Activated T-helper 17 cell treated with anti-CD3 and anti-CD28 coated beads, Interleukin-2, amount 50 U/mL, for 72 hours (primary cell): ENCODE measurements at places on chromosomes 16 and 17.

GRCh38 chr16:280552-280951 is at the start of gene ARHGDIG:
Gene ARHGDIG (plus strand): TSS chr16:280591. CDS start chr16:280681, 90 bp downstream.
- ATAC-seq = no peak

GRCh38 chr17:13575922-13576419 is 25.8 kb downstream of the HS3ST3A1 start:
- ATAC-seq = no peak

DNA sequence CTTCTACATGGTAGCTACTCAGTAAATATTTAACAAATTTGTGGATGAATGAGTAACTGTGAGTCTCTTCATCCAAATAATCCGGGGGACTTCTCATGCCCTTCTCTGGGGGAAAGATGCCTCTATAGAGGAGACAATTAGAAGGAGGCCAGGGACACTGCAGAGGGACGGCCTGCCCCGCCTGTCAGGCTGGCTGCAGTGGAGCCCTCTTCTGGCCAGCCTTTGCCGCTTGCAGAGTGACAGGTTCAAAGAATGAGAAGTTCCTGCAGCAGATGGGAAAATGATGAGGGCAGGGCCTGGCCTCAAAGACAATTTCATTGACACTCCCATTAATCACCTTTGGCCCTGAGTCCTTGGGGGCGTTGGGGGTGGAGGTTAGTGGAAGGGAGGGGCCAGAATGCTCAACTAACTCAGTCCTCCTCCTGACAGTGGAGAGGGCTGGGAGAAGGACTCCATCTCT is 339.0 kb downstream of the MAF start:
- ATAC-seq = peak; percentile 74

DNA sequence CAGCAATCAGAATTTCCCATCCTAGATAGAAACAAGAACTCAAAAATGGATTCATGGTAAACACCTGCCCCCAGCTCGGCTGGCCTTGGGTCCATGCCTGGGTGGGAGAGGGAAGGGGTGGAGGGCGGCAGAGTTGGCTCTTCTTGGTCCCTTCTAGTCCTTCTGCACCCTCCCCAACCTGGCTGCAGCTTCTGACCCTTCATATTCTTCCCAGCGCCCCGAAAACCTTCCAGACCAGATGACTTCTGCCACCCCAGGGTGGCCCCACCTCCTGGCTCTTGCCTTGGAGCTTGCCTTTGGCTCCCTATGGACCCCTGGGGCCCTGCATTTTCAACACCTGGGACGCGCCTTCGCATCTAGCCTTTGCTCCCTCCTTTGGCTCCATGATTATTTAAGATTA is 5.4 kb upstream of the GJD3 start:
- ATAC-seq = no peak

DNA sequence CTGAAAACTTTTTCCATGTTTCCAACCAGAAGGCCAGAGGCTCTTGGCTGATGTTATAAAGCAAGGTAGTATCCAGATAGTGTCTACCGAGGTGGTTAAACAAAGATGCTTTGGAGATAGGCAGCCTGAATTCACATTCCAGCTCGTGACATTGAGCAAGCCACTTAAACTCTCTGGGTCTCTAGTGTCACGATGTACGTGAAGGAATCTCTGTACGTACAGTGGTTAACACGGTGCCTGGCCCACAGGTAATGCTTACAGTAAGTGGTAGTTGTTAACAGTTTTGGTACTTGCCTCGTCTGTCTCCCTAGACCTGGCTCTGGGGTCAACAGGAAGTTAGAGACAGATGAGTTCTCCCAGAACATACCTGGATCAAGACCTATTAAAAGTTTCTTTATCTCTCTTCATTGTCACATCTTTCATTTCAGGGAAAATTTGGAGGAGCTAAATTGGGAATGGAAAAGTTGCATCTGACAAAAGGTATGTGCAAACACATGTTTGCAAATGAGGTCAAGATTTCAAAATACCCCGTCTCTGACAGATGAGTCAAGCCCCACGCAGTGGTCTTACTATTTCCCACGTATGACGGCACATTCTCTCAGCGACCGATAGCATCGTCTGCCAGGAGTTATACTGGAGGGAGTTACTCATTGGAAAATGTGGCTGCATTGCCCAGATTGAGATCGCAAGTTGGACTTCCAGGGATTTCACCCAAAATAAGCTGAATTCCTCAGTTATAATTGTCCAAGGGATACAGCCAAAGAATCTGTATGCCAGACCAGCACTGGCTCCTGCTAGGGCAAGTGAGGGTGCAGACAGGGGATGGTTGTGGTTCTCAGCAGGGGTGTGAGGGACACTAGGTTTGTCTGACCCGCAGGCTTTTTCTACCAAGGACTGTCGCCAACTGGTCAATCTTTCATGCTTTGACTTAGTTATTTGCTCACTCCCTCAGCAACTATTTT is 18.9 kb upstream of the MYH10 start:
- no peak for ATAC-seq
